ENCODE measurements at places on chromosomes 7 and 10.

- no peak for DNase-seq
Measured at GRCh38 chr7:65004575-65004974, 1.9 kb downstream of the ERV3-1 start.

DNA sequence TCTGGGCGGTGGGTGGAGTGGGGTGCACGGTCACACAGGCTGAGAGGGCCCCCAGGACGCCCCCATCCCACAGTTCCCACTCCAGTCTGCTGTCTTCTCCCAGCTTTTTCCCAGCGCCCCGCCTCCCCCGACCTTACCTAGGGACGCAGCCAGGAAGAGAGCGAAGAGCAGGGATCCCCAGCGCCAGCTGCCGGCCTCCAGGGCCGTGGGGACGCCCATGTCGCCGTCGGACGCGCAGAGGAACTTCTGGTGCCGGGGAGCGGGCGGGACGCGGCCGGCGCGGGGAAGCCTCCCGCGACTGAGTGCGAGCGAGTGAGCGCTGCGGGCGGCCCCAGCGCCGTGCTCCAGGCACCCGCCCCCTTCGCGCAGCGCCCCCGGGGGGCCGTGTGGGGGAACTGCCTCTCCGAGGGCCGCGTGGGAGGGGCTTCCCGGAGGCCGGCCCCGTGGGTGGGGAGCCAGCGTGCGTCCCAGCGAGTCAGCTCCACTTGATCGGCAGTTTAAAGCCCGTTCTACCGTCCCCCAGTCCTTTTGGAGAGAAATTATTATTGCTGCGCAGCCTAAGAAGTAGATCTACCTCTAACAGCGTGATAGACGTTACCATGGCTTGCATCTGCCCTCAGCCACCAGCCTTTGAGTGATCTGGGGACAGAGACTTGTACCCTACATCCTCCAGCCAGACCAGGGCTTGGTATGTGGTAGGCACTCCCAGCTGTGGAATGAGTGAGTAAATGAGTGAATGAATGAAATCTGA, at the start of gene VSIR:
TSS of gene VSIR (minus strand) at position 300 of the 751 bp plus-strand sequence. CDS start at position 219, 81 bp downstream.
- DNase-seq = peak; percentile 87

DNA sequence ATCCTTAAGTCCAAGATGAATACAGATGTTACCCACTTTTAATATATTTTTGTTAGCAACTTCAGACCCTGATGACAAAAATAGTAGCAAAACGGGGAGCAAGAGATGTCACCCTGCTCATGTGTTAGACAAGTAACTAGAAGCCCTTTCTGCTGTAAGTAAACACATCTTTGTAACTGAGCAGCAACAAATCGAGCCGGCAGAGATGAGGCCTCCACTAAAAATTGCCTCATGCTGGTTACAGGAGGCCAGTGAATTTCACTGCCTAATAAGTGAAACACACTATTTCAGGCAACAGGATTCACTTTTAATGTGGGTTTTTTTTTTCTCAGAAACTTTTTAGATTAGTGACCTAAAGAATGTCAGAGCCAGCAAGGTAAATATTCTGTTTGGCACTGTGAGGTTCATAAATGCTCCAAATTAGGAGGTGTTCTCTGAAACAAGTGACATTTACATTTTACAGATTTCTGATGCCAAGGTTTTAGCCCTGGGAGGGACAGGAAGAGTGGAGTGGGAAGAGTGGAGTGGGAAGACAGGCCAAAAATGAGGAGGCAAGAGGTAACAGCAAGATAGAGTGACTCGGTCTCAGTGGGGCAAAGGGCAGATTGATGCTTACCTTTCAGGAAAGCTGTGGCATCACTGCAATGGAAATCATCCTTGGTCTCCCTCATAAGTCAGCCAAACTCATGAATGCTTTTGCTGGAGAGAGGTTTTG, 53.6 kb upstream of the LRRC17 start:
- DNase-seq = no peak

DNA sequence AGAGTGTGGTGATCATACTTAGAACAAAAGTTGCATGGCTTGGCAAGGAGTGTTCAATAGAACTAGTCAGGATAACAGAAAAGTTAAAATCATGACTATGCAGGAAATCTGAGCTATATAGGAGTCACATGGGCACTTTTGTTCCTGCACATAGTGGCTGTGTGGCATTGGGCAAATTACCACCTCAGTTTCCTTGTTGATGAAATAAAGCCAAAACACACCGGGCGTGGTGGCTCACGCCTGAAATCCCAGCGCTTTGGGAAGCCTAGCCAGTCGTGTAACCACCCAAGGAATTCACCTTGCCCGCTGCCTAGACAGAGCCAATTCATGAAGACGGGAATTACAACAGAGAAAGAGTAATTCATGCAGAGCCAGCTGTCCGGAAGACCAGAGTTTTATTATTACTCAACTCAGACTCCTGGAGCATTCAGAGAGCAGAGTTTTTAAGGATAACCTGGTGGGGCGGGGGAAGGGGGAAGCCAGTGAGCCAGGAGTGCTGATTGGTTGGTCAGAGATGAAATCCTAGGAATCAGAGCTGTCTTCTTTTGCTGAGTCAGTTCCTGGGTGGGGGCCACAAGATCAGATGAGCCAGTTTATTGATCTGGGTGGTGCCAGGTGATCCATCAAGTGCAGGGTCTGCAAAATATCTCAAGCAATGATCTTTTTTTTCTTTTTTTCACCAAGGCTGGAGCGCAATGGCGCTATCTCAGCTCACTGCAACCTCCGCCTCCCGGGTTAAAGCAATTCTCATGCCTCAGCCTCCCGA, 6.4 kb upstream of the MKRN1 start:
- no peak for DNase-seq

GRCh38 chr7:27605283-27605682, 57.4 kb downstream of the HIBADH start:
- DNase-seq = no peak

DNA sequence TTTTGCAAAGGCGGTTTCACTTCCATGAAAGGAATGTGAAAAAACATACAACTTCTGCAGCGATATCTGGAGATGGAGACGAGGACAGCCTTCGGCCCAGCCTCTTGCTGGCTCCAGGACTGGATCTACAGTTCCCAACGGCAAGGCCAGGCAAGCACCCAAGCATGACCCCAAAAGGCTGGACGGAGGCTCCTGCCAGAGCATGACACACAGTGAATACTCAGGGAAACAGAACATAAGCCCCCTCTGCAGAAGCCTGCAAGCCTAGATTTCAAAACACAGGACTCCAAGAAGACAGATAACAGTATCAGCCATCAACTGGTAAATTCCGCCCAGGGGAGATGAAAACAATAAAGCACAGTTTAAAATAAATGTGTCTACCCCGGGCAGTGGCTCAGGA, 3.3 kb upstream of the LRRC27 start:
- no peak for DNase-seq

- DNase-seq = no peak
Measured at GRCh38 chr7:126305671-126306070, 947.1 kb downstream of the GRM8 start.

DNA sequence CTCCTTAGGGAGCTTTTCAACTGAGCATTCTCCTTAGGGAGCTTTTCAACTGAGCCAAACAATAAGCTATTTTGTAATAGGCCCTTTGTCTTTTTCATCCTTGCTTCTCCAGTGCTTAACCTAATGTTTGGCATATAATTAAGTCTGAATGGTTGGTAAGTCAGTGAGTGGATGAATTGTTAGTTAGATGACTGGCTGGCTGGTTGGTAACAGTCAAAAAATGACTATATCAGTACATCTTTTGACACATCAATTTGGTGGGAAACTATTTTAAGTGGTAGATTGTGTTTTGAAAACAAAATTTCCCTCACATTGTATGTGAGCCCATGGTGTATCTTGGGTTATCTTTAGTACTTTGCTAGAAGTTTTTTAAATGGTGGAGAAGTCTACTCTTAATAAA, 16.4 kb downstream of the ING3 start:
- no peak for DNase-seq

GRCh38 chr7:116809636-116810266, 52.6 kb upstream of the CAPZA2 start:
- DNase-seq = no peak

DNA sequence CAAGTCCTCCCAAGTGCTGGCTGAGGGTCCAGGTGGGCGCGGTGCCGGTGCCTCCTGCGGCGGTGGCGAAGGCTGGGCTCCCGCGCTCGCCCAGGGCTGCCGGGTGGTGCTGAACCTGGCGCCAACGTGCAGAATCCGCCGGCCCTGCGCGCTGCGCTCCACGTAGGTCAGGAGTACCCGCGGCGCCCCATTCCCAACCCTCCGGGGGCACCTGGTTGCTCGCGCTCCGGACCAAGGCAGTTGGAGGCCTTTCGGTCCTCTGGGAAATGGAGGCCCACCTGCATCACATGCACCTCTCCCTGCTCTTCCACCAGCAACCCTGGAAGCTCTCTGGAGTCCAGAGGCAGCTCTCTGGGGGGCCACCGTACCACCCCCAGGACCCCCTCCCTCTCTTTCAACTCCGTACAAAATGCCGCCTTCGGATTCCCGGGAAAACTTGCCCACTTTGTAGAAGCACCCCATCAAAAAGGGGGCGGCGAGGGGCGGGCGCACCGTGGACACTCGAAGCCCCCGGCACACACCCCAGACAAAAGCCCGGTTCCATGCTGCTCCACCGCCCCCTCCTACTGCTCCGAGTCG, 745 bp downstream of the SLC16A9 start:
- no peak for DNase-seq

GRCh38 chr10:34305189-34305588, 509.9 kb downstream of the PARD3 start:
- DNase-seq = no peak

DNA sequence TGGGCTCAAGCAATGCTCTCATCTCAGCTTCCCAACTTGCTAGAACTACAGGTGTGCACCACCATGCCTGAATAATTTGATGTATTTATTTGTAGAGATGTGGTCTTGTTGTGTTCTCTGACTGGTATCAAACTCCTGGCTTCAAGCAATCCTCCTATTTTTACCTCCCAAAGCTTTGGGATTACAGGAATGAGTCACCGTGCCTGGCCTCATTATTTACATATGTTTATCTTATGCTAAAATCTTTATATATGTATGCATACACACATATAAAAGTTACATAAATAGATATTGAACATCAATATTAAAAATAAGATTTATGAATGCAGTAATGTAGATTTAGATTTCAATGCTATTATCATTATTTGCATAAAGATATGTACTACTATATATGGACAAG, 1634.5 kb upstream of the LRRTM3 start:
- DNase-seq = no peak

DNA sequence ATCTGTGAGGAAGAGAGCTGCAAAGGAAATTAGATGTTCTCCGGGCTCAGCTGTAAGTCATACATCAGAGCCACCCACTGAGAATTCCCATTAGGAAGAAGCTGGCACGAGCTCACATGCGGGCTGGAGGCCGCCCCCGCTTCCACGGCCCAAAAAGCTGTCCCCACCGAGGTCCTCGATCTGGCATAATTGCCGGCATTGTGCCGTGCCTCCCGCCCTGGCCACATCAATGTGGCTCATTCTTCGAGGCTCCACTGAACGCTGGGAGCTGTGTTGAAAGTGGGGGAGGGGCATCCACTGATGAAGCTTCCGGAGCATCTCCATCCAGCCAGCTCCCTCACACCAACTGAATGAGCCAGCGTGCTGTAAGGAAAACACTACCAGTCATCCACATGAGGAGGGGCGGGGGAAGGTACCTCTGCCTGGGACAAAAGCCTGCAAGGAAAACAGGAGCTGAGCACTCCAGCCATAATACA, 173.1 kb downstream of the PTPRN2 start:
- no peak for DNase-seq

DNA sequence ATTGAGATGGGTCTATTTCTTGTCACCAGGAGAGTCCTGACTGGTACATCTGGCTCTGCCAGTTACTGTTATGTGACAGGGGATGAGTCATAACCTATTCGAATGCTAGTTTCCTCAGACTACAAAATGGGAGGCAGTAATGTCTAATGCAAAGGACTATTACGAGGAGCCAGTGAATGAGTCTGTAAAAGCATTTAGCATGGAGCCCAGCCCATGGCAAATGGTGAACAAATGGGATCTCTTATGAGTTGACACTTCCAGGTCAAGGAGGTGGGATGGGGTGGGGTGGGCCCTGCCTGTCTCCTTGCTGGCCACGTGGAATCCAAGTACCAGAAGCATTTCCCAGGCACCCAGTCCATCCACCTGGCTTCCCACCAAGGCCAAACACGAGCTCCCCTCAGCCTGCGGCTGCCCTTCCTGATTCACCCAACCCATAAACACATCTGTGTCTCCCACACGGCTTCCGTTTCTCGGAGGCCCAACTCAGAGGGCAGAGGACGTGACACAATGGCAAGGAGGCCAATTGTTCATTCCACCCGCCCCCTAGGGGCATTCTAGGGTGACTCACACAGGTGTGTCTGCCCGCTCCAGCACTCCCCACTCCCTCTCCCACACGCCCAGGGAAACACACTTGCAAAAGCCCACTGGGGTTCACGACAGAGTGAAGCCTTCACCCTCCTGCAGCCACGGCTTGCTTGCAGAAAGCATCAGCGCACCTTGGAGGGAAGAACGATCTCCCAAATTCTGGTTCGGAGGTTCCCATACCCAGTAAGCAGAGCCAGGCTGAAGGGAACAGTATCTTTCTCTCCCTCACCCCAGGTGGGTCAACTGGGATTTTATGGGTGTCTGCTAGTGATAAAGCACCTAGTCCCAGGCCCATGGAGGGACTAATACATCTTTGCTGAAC, 109.8 kb downstream of the SH3PXD2A start:
- peak; percentile 47 for DNase-seq

GRCh38 chr10:132036153-132036886, 29.4 kb upstream of the JAKMIP3 start:
- DNase-seq = no peak

DNA sequence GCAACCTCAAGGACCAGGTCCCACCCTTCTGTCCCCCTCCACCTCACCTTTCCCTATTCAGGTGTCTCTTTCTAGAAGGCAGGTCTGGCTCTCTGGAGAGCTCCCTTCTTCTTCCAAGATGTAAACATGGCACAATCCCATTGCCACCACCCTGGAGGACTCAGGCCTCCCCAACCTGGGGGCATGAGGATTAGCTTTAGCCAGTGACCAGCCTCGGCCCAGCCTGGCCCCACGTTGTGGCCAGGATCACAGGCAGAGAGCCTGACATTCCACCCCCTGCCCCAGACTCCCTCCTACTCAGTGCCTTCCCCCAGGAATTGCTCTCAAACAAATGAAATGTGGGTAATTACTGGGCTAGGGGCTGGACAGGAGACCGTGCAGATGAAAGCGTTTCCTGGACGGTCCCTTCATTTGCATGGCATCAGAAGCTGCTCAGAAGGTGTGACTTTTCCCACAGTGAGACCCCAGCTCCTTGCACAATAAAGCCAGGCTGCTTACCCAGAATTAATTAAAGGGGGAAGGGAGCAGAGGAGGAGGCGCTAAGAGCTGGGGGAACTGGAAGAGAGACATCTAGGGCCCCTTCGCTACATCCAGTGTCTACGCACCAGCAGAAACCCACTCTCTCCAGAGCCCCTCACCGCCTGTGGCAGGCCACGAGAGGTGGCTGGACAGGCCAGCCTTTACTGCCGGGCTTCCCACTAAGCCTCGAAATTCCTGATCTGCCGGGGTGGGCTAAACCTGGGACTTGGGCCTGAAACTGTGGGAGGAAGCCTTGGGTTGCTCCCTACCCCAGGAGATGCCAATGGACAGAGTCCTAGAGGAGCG, 7.7 kb downstream of the FGF8 start:
- DNase-seq = no peak

DNA sequence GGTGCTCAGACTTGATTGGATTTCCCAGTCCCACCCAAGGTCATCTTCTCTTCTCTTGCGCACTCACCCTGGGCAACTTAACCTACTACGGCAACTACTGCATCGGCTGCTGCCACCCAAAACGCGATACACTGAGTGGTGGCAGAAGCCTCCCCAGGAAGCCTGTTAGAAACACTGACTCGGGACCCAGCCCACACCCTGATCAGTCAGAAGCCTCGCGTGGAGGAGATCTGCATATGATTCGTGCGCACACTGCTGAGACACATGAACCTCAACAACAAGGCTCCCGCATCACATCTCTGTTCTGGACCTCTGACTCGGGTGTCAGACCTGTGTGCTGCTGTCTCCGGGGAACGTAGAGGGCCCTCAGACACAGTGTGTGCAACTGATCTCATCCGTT, 419.5 kb downstream of the PAXIP1 start:
- DNase-seq = no peak

Data from activated CD4-positive, CD25-positive, alpha-beta regulatory T cell (primary cell).